ENCODE measurements at places on chromosomes 1 and 21.

DNA sequence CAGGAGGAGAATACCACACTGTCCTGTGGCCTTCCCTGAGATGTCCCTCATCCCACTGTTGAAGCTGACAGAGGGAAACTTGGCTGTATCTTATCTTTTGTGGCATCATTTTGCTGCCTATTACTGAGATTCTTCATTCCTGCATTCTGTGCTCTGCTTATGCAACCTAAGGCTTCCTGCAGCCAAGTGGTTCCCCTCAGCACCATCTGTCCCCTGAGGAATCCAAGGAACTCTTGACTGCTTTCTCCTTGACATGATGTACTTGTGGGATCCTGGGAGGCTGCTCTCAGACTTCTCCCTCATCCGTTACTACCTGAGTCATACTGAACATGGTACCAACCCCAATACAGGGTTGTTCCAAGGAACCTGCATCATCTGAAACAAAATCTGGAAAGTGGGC is 21.1 kb upstream of the RIMKLA start:
- DNase-seq = no peak

GRCh38 chr1:7893529-7894180 is 40.8 kb upstream of the UTS2 start:
- DNase-seq = no peak

DNA sequence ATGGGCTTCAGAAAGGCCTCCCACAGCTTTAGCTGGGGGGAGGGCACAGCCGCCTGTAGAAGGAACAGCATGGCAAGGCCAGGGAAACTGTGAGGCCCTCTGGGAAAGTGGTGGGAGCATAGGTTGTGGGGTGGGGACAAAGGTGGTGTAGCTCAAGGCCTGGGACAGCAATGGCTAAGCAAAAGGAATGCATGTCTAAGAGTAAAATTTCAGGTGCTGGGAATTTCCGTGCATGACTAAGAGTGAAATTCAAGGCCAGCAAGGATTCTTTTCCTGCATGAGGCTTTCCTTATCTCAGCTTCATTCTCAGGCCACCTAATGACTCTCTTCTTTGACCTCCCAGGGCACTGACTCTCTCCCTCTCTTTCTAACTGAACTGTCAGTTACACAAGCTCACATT is 86.5 kb upstream of the WNT4 start:
- DNase-seq = no peak

- no peak for DNase-seq
These were observed 155.9 kb upstream of the RUNX1 start for GRCh38 chr21:35204850-35205541.

- no peak for DNase-seq
These were observed 28.9 kb downstream of the ALPL start for GRCh38 chr1:21537932-21538630.

GRCh38 chr1:94081566-94082344 is 39.2 kb downstream of the ABCA4 start:
- no peak for DNase-seq

GRCh38 chr21:46468108-46468774 is 9.6 kb downstream of the DIP2A start:
- DNase-seq = no peak

DNA sequence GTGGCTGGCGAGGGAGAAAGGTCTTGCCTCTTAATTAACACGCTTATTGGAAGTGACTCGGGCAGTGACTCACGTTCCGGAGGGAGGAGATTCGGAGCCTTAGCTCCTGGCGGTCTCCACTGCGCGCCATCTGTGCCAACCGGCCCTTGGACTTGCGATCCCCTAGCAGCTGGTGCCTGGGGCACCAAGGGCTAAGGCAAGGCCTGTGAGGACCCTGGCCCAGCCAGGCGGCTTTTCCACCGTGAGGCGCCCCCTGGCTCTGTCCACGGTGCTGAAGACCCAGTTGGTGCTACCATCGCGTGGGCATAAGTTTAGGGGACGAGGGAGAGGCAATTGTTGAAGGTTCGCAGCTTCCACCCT is 1.3 kb upstream of the SYT6 start:
- no peak for DNase-seq

- DNase-seq = no peak
These were observed 11.3 kb downstream of the MAP7D1 start for GRCh38 chr1:36166938-36167905.

- DNase-seq = no peak
These were observed 69.7 kb upstream of the ZC3H12A start for GRCh38 chr1:37404711-37405110.

DNA sequence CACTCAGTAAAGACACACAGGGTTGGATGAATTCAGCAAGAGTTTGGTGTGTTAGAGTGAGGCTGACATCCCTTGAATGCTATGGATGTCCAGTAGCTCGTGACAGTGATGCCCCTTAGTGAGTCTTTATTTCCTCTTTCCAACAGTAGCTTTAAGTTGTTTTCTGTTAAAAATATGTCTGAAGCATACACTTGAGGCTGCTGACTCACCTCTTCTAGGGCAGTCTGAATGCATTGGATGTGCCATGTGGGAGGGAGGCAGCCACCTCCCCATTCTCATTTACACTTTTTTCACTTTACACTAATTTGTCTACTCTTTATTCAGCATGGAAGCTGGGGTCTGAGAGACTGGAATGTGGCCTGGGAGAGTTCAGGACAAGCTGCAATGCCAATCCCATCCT is 17.6 kb downstream of the NOS1AP start:
- DNase-seq = no peak

DNA sequence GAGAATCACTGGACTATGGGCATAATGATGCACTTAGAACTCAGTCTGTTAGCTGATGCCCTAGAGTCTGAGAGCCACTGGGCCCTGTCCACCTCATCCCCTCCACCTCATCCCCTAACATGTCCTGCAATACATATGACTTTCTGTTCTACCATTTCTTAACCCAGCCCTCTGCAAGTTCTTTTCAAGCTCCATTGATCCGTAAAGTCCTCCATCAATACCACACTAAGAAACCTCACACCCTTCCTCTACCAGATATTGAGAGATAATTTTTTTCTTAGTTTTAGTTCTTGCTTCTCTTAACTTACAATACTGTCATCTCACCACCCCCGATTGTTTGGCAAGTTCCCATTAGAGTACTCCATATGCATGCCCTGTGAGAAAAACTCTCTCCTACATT is 22.1 kb downstream of the FCRL4 start:
- no peak for DNase-seq

GRCh38 chr1:117561071-117561470 is 44.8 kb upstream of the TENT5C start:
- no peak for DNase-seq

DNA sequence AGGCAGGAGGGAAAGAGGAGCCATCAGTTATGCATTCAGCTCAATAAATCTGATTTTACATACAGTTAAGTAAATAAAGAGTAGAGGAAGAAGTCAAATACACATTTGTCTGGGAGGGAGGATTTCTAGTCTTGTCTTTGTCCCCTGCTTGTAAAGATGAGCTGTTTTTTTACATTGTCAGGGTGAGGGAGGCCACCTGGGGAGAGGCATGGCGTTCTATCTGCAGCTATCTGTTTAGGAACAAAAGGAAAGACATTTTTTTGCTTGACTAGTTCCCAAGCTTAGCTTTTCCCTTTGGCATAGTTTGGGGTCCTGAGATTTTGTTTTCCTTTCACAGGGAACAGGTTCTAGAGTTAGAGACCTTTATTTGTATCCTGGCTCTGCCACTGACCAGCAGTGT is 14.9 kb downstream of the RAD54L start:
- no peak for DNase-seq

GRCh38 chr1:110312188-110313121 is 26.7 kb upstream of the RBM15 start:
- DNase-seq = peak; percentile 69

GRCh38 chr1:9020305-9020704 is 5.9 kb downstream of the SLC2A7 start:
- DNase-seq = no peak

GRCh38 chr1:220294846-220295301 is 22.6 kb upstream of the RAB3GAP2 start:
- no peak for DNase-seq

GRCh38 chr1:221782477-221782876 is 40.6 kb upstream of the DUSP10 start:
- DNase-seq = no peak

DNA sequence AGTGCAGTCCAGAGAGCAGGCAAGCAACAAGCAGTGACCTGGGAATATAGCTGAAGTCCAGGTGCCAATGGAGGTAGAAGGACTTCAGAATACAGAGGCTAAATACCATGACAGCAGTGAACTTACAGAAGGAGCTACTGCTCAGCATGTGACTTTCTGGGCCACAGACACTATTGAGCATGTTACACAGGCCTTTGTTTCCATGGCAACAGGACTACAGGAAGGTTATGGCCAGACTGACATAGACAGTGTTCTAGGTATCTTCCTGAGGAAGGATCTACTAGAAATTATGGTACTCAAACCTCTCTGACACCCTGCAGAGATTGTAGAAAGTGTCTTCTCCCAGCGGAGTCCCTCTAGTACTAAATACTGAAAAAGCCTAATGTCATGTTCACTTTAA is 11.0 kb downstream of the OR2M5 start:
- DNase-seq = no peak
